ENCODE measurements at places on chromosomes 7 and 10.

DNA sequence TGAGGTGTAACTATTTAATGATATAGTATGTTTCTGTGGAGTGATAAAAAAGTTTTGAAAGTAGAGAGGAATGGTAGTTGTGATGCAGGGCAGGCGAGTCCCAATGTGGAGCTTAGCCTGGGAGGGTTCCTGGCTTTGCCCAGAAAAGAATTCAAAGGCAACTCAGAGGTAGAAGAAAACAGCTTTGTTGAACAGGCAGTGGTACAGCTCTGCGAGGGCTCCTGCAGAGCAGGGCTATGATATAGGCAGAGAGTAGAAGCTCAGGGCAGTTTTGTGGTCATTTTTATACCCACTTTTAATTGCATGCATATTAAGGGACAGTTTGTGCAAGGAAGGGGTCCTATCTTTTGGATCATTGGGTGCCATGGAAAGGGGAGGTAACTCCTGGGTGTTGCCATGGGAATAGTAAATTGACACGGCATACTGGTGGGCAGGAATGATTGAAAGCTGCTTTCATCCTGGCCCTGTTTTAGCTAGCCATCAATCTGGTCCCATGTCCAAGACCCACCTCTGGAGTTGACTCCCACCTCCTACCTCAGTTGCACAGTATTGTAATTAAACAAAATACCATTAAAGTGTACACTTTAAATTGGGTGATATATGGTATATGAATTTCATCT is 12.4 kb downstream of the CYP2C8 start:
- no peak for DNase-seq

DNA sequence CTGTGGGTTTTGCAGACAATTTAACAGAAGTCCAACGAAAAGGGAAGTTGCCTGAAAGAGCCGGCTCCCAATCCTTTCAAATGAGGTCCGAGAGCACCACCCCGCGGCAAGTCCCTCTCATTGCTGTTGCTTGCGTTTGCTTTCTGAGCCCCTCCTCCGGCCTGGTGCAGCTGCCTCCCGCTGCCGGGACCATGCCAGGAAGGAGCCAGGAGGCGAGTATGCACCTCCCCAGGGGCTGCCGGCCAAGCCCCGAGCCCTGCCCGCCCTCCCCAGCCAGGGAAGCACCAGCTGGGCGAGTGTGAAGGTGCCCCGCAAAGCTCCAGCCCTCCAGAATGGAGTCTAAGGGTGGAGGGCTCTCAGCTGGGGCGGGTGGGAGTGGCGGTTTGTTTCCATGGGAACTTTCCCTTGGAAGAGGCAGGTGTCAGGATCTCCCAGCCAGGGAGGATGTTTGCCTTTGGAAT is 25.8 kb upstream of the PPP2R2D start:
- DNase-seq, result no peak

- DNase-seq, result no peak
Observed at GRCh38 chr7:9557853-9558252, 1124.4 kb downstream of the NXPH1 start.

DNA sequence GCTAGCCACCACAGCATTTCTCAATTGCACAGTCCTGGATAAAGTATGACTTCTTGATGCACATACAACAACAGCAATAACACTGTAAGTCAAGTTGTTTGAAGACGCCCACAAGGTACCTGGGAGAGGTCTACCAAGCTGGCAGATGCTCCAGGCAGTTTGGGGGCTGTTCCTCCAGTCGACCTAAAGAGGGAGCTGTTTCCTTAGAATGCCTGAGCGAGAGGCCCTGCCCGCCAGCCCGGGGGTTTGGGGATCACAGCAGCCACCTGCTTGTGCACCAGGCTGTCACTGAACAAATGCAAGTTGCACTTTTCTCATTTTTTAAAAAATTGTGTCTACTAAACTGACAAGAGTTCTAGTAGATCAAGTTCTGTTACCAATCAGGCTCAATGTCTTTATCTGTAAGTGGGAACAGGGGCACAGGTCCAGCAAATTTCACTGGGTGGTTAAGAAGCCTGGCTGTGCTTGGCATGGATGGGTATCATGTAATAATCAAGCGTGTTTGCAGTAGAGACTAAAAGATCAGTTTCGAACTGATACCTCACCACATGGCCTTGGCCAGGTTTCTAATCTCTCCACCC is 193.8 kb upstream of the ADO start:
- no peak for DNase-seq

All from cortex of kidney (tissue), 1 donor.